Vagina (tissue), 2 donors: ENCODE measurements at places on chromosomes 4 and X.

GRCh38 chr4:115852767-115853091, 739.3 kb upstream of the NDST4 start:
- DNase-seq: no peak

DNA sequence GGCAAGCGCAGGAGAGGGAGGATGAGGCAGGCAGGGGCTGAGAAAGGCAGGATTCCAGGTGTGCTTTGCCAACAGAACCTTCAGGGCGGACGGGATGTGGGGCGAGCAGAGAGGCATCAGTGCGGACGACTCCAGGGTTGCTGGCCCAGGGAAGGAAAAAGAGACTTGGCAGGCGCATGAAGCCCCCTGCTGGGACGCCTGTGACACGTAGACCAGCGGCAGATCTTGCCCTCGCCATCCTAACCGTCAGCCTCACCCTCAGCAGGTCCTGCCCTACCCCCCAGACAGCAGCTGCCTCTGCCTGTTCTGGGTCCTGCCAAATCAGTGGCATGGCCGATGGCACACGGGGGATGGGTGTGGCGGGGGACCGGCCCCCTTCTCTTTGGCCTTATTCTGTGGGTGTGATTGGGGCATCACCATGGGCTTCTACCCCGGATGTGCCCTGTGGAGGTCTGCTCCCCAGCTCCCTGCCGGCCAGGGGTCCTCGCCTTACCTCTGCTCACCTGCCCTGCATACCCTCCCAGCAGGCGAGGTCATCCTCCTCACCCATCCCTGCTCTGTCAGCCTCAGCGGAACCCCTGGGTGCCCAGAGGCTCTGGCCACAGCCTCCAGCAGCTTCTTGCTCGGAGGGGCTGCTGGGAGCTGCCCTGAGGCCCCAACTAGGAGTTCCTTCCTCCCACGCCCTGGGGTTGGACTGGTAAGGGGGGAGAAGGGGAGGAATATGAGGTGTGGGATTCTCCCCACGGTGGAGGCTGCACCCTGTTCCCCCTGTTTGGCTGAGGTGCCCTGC, 2.9 kb upstream of the SH3BP2 start:
- DNase-seq: no peak

GRCh38 chr4:20194123-20195013, 57.3 kb upstream of the SLIT2 start:
- DNase-seq: no peak

- no peak for DNase-seq
Observed at GRCh38 chr4:174036111-174036510, 247.4 kb downstream of the FBXO8 start.

DNA sequence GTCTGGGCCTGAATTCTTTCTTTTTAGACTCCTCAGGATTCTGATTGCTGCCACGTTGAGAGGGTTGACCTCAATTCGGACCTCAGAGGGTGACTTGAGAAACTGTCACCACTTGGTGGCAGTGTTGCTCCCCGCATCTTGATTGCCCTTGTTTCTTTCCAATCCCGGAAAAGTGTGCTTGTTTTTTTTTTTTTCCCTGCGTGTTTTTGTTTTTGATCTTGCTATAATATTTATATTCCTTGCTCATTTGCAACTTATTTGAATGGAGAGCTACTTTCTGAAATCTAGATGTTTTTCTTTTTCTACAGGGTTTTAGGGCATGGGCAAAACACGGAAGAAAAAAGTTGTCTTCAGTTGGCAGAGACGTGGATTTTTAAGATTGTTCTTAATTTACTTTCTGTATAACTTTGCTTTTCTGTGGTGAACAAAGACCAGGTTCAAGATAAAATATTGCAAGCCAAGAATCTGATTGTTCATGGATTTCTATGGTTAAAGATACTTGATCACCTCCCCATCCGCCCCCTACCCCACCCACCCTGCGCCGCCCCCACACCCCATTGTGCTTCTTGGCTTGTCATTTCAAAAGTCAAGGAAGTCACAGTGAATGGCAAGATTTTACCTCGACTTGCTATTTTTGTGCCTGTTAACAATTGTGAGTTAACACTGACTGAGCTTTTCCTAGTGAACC, 102.0 kb downstream of the PTTG2 start:
- no peak for DNase-seq

- no peak for DNase-seq
Observed at GRCh38 chr4:3218824-3219760, 29.9 kb upstream of the MSANTD1 start.

DNA sequence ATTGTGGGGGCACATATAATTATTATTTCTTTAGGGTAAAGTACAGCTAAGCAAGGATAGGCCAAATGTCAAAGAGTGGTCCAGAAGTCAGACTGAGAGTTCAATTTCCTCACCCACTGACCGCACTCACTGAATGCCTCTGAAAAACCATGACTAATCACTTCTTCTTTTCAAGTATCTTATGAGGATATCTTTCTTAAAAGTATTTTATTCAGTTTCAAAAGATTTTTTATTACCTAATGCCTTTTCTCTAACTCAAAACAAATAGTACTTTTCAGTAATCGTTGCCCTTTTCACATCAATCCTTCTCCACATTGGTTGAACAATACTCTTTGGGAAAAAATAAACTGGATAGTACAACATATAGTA, 61.7 kb upstream of the CAMK2D start:
- no peak for DNase-seq

- DNase-seq: no peak
Observed at GRCh38 chr4:6340446-6341015, 70.9 kb downstream of the WFS1 start.

GRCh38 chrX:109281483-109282275, 200.2 kb downstream of the GUCY2F start:
- DNase-seq: no peak

- no peak for DNase-seq
Observed at GRCh38 chr4:25767877-25768725, 94.7 kb downstream of the SEL1L3 start.

DNA sequence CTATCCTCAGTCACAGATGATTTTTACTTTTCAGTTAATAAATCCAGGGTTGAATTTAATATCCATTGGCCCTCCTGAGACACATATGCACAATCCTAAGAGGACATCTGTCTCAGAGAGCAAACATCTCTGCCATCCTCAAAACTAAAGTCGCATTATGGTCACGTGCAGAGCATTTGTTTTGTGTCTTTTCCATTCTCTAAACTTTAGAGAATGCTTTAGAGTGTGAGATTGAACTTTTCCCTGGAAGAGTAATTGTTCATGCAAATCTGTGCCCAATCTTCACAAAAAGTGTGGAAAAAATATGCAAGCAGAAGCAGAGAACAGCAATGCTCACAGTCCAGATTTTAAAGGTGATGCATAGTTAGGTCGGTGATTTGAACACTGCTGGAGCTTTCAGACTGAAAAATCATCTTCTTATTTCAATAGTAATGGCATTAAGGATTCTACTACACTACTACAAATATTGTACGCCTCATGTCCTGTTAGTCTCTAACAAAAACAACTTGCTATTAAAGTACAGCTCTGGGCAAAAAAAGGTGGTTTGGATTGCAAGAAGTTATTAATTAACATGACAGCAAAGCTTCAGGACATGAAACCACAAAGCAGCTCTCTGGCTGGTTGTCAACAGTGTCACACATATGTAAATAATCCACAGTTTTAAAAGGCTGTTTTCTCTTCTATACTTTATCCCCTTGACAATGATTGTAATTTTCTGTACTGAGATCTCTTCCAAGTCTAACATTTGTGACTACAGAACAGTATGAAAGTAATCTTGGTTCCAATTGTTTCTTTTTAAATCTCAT, 19.9 kb downstream of the DCHS2 start:
- DNase-seq: no peak

- DNase-seq: no peak
Observed at GRCh38 chr4:1608821-1609500, 75.2 kb downstream of the FAM53A start.

- no peak for DNase-seq
Observed at GRCh38 chr4:47118192-47118929, 87.0 kb downstream of the GABRB1 start.

- no peak for DNase-seq
Observed at GRCh38 chr4:188960411-188961093, 821.3 kb downstream of the TRIML1 start.

GRCh38 chrX:53481816-53482465, 47.8 kb upstream of the HSD17B10 start:
- DNase-seq: no peak

DNA sequence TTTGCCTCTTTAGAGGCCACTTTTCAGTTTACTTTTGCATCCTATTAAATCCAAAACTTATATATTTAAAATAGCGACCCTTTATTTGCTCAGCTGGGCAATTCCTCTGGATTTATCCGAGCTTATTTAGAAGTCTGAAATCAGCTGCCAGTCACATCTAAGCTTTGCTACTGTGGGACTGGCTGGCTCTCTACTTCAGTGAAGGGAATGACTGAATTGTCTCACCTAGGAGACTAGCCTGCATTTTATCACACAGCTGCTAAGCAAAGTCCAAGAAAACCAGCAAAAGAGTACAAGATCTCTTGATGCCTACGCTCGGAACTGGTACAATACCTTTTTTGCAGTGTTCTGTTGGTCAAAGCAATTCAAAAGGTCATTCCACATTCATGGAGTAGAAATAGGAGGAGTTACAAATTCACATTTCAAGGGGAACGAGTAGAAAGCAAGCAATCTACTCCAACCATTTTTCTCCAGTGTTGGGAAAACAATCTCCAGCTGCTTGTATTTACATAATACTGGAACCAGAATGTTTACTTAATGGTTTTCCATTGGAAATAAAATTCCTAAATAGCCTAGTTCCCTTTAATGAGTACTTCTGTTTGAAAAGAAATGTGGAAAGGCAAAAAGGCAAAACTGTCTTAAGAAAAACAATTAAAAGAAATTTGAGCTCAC, 160.2 kb downstream of the MAGEB5 start:
- no peak for DNase-seq

DNA sequence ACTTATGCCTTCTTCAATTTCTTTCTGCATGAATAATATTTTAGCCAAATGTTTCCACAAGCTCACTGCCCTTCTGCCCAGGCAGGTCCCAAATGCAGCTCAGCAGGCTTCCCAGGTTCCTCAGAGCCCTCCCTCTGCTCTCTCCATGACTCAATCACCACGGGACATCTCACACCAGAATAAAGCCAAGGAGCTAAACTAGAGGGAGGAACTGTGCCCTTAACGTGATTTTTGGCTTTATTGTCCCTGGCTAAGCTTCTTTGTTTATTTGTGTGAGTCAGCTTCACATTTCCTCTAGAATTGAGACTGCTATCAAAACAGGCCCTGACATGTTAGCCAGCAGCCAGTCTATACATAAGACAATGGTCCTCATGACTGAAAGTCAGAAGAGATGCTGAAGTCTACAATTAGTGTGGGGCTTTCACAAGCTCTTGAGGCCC, 186.4 kb upstream of the GALNT7 start:
- no peak for DNase-seq

DNA sequence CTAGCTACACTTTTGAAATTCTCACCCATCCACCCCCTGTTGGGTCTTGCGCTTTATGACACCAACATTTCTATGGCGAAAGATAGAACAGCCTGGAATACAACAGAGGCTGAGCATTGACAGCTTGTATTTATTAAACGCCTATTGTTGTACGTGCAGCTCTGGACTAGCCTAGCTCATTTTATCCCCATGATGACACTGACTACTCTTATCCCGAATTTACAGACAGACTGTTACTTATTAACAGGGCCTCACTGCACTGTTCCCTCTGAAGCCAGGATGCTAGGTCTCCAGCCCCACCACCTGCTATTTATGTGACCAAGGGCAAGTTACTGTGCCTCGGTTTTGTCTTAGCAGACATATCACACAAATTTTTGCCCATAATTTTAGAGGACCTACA, 1.0 kb upstream of the RFC1 start:
- DNase-seq: no peak

DNA sequence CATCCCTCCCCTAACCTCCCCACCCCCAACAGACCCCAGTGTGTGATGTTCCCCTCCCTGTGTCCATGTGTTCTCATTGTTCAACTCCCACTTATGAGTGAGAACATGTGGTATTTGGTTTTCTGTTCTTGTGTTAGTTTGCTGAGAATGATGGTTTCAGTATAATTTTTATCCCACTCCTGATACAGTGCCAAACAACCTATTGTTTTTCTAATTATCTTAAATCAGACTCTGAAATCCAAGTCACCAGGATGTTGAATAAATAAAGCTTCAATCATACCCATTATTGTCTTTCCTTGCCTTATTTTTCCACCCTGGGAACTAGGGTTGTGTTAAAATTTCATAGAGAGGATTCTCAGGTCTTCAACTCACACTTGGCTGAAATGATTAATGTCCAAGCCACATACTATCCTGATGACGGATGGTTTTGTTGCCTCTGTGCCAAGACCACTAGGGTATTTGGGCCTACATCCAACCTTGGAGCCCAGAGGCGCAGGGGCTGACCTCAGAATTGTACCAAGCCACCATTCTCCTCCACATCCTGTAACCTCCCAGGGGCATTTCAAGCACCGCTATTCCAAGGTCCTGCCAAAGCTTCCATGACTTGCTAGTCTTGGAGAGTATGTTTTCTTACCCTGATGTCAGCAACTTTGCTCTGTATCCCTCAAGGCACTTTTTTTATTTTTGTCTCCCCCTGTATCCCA, 332.4 kb downstream of the ARHGAP24 start:
- DNase-seq: no peak

DNA sequence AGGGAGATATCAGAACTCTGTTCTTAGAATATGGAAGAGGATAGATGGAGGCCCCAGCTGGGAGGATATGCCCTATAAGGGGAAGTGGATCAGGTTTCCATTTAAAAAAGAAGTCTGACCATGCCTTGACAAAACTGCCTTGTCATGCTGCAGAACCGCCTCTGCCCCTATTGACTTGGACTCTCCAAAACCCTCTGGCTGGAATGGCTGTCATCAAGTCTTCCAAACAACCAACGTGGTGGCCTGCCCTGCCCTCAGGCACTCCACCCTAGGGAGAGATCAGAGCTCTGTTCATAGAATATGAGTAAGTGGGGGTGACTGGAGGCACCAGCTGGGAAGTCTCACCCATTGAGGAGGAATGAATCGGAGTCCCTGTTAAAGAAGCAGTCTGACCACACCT, 114.9 kb downstream of the VSIG4 start:
- no peak for DNase-seq

GRCh38 chr4:156326246-156326645, 372.6 kb upstream of the CTSO start:
- DNase-seq: no peak

- no peak for DNase-seq
Observed at GRCh38 chr4:33886356-33886755, 2358.0 kb downstream of the ARAP2 start.

GRCh38 chr4:101347267-101347556, at the start of gene PPP3CA:
Gene PPP3CA (minus strand): TSS chr4:101347526.
- DNase-seq: no peak

GRCh38 chrX:51395810-51396728, 63.4 kb downstream of the NUDT10 start:
- DNase-seq: no peak
